T-helper 9 cell (primary cell): ENCODE measurements at places on chromosomes 12 and 14.

DNA sequence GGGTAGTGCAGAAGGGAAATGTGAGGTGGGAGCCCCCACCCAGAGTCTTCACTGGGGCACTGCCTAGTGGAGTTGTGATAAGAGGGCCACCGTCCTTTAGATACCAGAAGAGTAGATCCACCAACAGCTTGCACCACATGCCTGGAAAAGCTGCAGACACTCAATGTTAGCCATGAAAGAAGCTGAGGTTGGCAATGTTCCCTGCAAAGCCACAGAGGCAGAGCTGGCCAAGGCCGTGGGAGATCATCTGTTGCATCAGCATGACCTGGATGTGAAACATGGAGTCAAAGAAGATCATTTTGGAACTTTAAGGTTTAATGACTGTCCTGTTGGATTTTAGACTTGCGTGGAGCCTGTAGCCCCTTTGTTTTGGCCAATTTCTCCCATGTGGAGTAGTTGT is 468.4 kb upstream of the FOXG1 start:
- no peak for DNase-seq

- DNase-seq, result no peak
Measured at GRCh38 chr12:58656254-58657009, 263.9 kb downstream of the LRIG3 start.

DNA sequence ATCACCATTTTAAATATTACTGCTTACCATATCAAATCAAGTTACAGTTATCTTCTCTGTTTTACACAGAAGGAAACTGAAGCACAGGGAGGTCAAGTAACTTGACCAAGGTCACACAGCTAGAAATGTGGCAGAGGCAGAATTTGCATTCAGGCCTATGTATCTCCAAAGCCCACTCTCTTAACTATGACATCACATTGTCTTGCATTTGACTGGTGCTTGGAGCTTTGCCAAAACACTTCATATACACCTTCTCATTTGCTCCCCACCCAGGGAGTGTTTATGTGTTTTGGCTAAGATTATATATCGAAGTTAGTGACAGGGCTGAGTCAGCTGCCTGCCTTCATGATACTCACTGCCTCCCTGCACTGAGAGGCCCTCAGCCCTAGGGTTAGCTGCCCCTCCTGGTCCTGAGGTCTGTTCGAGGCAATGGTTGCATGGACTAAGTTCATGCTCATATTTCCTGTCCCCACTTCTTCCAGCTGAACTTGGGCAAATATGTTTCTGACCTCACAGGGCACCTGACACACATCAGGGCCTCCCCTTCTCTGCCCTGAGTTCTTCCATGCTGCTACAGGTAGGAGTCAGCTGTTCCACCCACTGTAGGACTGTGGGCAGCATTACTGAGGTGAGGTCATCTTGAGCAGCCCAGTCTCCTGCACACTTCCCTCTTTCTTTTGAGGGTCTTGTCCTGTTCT is 1.8 kb downstream of the GALNT6 start:
- DNase-seq, result no peak

- DNase-seq, result no peak
Measured at GRCh38 chr12:15631007-15631715, 158.0 kb downstream of the EPS8 start.

- peak; percentile 15 for DNase-seq
Measured at GRCh38 chr12:51351913-51352532, 5.5 kb upstream of the CELA1 start.

DNA sequence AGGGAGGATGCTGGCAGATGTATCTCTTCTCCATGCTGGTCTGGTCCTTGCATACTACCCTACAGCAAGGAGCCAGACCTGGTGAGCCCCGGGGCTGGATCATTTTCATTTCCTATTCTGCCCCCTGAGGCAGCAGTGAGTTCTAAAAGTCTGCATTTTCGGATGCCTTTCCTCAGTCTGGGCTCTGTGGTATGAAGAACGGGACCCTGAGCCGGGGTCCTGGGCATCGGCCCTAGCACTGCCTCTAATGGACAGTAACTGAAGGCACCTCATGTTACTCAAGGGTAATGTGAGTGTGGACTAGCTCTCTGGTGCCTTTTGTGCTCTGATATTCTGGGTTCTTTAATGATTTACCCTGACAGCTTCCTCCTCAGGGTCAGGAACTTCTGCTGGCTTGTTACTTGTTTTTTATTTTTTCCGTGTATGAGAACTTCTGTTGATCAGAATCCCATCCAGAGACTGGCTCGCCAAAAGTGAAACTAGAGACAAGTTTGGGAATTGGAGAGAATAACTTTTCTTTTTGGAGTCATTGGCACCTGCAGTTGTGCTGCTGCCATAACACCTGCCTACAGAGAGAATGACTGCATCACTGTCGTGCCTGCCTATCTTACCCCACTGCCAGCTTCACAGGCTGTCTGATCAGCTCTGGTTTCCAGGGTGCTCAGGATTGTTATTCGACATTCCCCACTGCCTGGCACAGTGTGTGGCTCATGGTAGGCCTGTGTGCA is 62.3 kb downstream of the SUSD6 start:
- DNase-seq, result no peak
